ENCODE measurements at places on chromosomes 13 and 19.

DNA sequence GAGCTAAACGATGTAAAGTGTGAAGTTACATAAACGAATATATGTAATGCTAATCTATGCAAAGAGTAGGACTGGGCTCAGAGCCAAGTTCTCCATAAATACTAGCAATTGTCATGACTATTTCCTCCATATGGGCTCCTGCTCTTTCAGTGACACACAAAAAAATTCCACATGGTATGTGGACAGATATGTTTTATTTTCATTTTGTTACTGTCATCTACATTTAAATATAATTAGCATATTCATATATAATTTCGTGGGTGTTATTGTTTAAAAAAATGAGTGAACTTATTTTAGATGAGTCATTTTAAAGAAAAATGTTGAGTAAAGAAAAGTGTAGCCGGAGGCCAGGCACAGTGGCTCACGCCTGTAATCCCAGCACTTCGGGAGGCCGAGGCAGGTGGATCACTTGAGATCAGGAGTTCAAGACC is 5.0 kb upstream of the IGSF23 start:
- DNase-seq, result peak; percentile 26

- no peak for DNase-seq
Observed at GRCh38 chr13:42041011-42041683, 7.3 kb upstream of the DGKH start.

- no peak for DNase-seq
Observed at GRCh38 chr13:50320271-50320862, 305.1 kb downstream of the KCNRG start.

GRCh38 chr19:36745870-36746269 is 26.7 kb downstream of the ZNF850 start:
- no peak for DNase-seq

GRCh38 chr13:110841406-110841805 is 73.5 kb downstream of the ANKRD10 start:
- no peak for DNase-seq

DNA sequence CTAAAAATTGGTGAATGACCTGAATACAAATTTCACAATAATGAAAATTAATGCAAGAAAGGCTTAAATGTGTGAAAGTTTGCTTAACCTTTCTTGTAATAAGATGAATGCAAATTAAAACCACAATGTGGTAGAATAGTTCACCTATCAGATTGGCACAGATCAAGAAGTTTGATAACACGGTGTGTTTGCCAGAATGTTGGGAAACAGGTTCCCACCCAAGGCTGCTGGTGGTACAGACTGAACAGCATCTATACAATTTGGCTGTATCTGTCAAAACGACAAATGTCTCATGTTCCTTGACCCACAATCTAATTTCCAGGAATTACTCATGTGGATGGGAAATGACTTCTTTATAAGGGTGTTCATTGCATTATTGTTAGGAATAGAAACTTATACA is 8.6 kb upstream of the IRS2 start:
- DNase-seq, result no peak

GRCh38 chr19:40619333-40620160 is 18.4 kb downstream of the LTBP4 start:
- no peak for DNase-seq

- DNase-seq, result no peak
Observed at GRCh38 chr19:4916292-4917082, 7.2 kb downstream of the UHRF1 start.

DNA sequence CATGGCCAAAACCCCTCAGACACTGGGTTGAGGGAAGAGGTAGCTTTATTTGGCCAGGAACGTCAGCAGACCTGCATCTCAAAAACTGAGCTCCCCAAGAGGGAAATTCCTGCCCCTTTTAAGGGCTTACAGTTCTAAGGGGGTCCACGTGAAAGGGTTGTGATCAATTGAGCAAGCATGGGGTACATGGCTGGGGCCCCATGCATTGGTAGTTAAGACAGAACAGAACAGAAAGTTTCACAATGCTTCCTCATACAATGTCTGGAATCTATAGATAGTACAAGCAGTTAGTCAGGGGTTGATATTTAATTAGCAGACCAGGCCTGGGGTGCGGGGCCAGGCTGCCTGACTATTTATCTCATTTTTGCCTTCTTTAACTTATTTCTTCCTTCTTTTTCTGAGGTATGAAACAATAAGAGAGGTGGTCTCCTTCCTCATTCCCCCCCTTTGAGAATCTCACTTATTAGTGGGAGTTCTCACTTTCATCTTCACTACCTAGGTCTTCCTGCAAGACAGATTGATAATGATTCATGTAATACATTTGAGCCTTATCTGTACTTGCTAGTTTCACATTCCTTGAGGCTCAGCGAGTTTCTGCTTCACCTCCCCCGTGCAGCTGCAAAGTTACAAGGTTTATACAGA is 84.8 kb downstream of the SLC25A15 start:
- no peak for DNase-seq

DNA sequence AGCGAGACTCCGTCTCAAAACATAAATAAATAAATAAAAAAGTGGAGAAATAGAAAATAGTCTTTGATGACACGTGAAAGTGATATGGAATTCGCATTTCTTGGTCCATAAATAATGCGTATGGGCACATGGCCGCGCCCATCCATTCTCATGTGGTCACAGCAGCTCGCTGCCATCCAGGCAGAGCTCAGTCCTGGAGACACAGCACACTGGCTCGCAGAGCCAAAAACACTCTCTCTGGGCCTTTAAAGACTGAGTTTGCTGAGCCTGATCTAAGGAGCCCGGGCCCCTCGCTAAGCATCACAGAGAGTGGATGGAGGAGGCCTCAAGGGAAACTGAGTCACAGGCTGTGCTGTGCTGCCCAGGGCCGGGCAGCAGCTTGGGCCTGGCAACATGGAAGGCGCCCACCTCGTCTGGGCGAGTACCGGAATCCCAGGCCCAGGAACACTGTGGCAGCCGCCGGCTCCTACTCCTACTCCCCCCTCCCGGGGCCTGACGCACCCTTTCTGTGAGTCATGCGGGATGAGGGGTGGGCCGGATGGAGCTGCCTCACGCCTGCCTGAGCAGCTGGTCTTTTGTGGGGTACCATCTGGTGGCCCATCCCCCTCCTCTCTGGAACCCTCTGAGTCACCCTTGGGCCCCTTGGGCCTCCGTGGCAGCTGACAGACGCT is 28.9 kb upstream of the CACTIN start:
- DNase-seq, result no peak

DNA sequence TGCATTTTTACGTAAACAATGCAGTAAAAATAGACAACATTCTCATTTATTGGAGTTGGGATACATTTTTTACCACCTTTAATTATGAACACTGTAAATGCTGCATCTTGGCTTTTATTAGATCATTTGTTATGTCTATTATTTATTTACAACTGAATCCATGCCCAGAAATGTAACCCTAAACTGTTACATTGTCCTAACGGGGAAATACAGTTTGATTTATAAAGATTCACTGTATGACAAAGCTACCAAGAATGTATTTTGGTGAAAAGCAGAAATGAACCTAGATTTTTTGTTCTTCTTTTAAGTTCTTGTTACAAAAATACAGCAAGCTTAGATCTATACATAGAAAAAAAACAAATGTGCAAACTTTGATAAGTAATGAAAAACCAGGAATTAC is 1.1 kb downstream of the METTL21C start:
- no peak for DNase-seq

- DNase-seq, result no peak
Observed at GRCh38 chr19:30557927-30558557, 185.9 kb downstream of the ZNF536 start.

- DNase-seq, result no peak
Observed at GRCh38 chr19:17473041-17473440, 2.7 kb downstream of the SLC27A1 start.

DNA sequence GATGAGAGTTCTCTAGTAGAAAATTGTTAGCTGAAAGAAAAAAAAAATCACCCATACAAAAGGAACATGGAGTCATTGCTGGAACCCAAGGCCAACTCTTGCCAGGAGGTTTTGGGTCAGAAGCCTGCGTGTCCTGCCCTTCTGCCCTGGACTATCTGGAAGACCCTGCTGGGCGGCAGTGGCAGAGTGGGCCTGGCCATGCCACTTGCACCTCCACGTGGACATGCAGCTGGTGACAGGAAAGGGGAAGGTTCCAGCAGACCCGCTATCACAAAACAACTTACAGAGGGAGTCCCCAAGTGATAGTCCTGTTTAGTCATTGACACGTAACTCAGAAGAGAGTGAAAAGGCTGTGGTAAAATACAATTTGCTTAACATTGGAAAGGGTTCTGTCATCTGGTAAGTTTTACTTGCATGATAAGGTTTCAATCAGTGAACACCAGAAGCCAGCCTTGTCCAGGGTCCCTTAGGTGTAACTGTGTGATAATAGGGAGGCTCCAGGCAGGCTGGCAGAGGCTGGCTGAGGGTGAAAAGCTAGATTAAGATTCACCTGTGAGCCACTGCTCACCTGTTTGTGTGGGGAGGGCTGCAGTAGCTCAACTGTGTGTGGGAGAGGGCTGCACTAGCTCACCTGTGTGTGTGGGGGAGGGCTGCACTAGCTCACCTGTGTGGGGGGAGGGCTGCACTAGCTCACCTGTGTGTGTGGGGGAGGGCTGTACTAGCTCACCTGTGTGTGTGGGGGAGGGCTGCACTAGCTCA is 47.8 kb downstream of the COL4A2 start:
- DNase-seq, result no peak

DNA sequence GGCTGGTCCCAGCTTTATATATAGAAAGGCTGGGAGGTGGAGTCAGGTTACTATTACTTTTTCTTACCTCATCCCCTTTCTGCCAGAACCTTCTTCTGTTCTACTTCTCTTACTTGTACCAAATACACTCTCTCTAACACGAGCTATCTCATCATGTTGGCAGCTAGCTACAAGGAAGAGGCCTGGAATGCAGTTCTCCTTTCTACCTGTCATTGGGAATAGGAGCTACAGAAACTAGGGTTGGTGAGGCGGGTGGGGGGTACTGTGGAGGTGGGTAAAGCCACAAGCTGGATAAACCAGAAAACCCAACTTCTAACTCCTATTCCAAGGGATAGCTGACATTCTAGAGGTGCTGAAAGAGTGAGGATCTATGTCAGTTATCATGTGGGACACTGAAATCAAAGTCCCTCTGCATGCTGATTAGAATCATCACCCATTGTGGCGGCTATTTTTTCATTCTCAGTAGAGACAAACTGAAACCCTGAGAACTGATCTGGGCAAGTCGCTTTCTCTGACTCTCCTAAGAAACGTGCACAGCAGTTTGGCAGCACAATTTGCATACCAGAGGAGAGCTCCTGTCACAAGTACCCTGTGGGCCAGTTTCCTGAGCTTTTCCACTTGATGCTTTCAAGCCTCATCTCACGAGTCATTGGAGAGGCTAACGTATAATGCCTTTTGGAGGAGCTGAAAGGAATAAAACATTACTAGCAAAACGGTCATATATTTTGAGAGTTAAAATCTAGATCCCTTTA is 358.1 kb downstream of the ENOX1 start:
- DNase-seq, result no peak

DNA sequence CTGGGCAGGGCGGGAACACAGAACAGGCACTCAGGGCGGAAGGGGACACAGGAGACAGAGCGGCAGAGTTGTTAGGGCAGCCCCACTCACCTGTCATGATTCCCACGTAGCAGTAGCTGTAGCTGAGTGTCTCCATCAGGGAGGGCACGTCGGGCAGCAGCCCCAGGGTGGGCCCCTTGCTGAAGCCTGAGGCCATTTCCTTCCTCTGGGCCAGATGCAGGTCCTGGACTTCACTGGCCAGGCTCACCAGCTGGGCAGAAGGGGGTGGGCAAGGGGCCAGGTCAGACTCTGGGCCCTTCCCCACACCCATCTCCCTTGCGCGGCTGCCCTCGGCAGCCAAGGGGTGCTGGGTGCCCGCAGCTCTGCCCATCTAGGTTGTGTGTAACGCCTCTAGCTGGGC is 5.9 kb downstream of the MBOAT7 start:
- no peak for DNase-seq

DNA sequence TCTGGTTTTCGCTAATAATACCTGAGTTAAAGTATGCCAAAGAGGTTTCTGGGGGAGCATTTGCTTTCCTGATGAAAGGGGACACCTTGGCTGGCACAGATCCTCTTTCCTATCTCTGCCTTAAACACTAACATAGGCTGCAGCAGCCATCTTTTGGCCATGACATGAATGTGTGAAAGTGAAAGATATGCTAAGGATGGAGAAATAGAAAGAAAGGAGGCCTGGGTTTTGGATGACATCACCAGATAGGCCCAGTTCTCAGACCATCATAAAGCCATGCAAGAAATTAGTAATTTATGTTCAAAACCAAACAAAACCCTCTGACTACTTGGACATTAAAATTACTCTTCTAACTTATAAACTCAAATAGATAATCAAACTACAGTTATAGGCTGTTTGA is 279.7 kb downstream of the COG6 start:
- no peak for DNase-seq
